8988T (cell line): ENCODE measurements at places on chromosomes 12 and 14.

DNA sequence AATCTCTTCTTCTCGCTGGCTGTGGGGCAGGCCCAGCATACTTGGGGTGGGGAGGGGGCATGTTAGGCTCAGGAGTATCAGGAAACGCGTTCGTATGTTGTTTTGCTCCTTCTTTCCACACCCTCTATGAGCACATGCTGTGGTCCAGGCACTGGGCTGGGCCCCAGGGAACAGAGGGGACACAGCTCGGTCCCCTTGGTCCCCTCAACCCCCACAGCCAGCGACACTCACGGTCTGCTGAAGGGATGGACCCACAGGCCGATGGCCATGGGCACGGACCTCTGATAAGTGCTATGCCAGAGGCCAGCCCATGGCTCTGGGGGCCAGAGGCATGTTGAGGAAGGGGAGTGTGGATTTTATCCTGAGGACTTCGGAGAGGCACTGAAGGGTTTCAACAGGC is 6.2 kb downstream of the IFI27 start:
- no peak for DNase-seq

GRCh38 chr14:101075025-101075800 is 171.7 kb upstream of the RTL1 start:
- DNase-seq = no peak

- DNase-seq = no peak
Observed at GRCh38 chr12:46459111-46459510, 86.5 kb upstream of the SLC38A2 start.

GRCh38 chr12:80802652-80803400 is 86.1 kb downstream of the MYF5 start:
- DNase-seq = no peak

GRCh38 chr12:89103831-89104230 is 248.5 kb downstream of the DUSP6 start:
- no peak for DNase-seq

DNA sequence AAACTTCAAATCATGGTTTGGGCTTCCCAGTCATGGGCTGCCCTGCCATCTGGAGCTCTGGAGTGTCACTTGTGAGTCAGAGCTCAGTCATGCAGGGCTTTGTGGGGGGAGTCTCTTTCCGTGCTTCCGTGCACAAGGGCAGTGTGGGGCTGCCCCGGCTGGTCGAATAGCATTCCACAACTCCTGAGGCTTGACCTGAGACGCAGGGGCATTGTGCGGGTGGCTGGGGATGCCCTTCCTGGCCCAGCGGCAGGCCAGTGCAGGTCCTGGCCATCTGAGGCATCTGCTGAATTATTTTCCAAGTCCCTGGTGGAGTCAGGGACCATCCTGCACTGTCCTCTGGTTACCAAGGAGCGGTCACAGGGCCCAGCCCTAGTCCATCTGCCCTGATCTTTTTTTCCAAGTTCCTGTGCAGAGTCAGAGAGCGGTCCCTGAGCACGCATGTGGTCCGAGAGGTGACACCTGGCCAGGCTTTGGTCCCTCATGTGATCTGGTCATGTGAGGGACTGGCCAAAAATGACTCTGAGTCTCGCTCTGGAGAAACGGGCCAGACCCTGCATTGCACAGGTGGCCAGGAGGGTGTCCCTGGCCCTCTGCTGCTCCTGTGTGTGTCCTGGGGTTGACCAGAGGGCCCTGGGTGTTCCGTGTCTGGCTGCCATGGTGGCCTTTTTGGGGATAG is 167.0 kb upstream of the ALG10B start:
- peak; percentile 40 for DNase-seq

- no peak for DNase-seq
Observed at GRCh38 chr14:69675877-69676416, 64.6 kb downstream of the SUSD6 start.

- DNase-seq = no peak
Observed at GRCh38 chr12:132106921-132107320, 37.2 kb downstream of the DDX51 start.

GRCh38 chr14:34175574-34175973 is 224.7 kb upstream of the EGLN3 start:
- no peak for DNase-seq

GRCh38 chr12:52005903-52006703 is 643 bp upstream of the TAMALIN start:
- no peak for DNase-seq

- no peak for DNase-seq
Observed at GRCh38 chr12:19299765-19300164, 139.5 kb upstream of the AEBP2 start.

DNA sequence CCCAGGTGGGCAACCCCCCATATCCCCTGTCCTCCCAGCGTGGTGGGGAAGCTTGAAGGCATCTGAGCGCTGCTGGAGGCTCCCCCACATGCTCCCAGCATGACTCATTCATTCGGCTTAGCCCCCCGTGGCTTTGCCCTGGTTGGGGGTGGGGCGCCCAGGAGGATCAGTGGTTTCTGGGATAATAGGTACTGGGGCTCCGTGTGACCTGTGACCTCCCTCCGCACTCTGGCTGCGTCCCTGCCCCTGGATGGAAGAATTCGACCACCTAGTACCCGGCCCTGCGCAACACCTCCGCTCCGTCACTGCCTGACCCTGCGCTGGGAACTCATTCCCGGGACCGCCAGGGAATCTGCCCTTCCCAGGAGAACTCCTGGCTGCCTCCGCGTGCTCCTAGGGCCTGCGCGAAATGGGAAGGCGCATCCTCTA is 120.1 kb downstream of the AACS start:
- no peak for DNase-seq

- no peak for DNase-seq
Observed at GRCh38 chr14:29425705-29426482, 501.8 kb downstream of the PRKD1 start.

- no peak for DNase-seq
Observed at GRCh38 chr12:132433641-132434395, 56.1 kb upstream of the FBRSL1 start.

DNA sequence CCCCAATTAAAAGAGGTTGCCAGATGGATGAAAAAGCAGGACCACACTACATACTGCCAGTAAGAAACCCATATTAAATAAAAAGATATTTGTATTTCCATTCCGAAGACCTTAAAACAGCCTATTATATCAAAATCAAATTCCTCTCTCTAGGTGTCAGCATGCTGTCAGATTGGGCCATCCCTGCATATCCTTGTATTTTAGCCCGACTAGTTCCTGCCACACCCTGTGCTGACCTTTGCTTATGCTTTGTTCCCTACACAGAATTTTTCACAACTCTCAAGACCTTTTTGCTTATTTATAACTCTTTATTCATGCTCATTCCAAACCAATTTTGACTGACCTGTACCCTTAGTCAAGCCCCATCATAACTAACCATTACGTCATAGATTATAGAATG is 12.8 kb downstream of the GSKIP start:
- no peak for DNase-seq

GRCh38 chr12:113862590-113863454 is 103.3 kb downstream of the RBM19 start:
- no peak for DNase-seq

DNA sequence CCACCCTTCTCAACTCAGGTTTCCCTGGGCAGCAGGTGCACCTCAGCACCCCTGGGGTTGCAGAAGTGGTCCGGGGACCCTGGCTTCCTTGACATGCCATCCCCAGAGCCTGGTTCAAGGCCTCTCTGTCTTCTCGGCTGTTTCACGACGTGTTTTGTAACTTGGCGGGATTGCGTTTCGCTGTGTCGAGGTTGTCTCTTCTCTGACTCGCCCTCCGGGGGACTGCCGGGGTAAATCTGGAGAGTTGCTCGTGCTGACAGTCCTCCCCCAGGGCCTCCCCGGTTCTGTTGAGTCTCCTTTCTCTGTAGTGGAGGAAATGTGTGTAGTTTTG is 25.6 kb downstream of the MEG3 start:
- DNase-seq = no peak

- DNase-seq = no peak
Observed at GRCh38 chr12:95978351-95978750, 17.8 kb downstream of the HAL start.

DNA sequence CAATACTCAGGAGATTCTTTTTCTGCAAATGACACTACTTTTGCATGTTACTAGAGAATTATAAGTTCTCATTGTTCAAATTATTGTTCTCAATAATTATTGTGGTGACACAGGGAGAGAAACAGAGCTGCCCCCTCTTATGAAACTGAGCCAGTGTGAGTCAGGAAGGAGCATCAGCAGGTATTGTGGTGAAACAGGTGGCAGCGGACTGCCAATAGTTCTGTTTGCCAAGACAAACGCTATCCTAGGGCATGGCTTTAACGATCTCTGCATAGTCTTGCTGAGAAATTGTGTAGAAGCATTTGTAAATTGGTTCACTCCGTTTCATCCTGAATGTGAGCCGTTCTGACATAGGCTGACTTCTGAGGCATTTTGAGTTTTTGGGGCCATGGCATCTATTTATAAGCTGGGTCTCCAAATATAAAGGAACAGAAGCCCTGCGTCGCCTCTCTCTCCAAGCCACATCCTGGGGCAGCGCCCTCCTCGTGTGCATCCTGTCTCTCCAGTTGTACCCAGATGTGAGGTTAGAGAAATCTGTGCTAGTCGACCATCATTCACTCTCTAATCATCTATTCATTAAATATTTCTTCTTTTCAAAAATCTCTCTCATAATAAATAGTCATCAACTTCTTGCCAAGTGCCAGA is 15.8 kb upstream of the PPP4R4 start:
- DNase-seq = no peak

GRCh38 chr14:70651522-70651921 is 9.8 kb downstream of the TTC9 start:
- DNase-seq = no peak

GRCh38 chr14:37399517-37399916 is 195.5 kb downstream of the FOXA1 start:
- no peak for DNase-seq
